Renal cortical epithelial cell (primary cell): ENCODE measurements at places on chromosomes 16 and 17. TPM values are rescaled to one million over a fixed set of nuclear protein-coding genes. Genes with fewer than 3 reads are reported as not detected.

The UTP4 gene
- total RNA-seq, result 24.0 and 37.5 TPM in 2 replicates

The ITGB3 gene
- total RNA-seq, result 506 and 529 TPM in 2 replicates

The FNDC8 gene
- not detected in 2 replicates for total RNA-seq

The CCT6B gene
- 0.85 and 1.4 TPM in 2 replicates for total RNA-seq

The TLCD2 gene
- total RNA-seq, result 6.6 and 7.5 TPM in 2 replicates

The KRT38 gene
- total RNA-seq, result not detected in 2 replicates

The CRYM gene
- total RNA-seq, result 4.7 and 5.0 TPM in 2 replicates
